ENCODE measurements at places on chromosomes 5 and 9. TPM values are rescaled to one million over a fixed set of nuclear protein-coding genes. Genes with fewer than 3 reads are reported as not detected.

GRCh38 chr5:172356047-172356446 is 72.5 kb upstream of the UBTD2 start:
- DNase-seq: no peak
- H3K27me3 ChIP-seq: no peaks in the 10 kb centered on the region
- no peak overlapping the region for H3K27ac ChIP-seq
- H3K4me1 ChIP-seq: no peaks in the 10 kb centered on the region
- no peaks in the 10 kb centered on the region for H3K36me3 ChIP-seq
- H3K4me3 ChIP-seq: no peak overlapping the region

- no peak overlapping the region for H3K4me3 ChIP-seq
- no peaks in the 10 kb centered on the region for H3K36me3 ChIP-seq
- no peaks in the 10 kb centered on the region for H3K27me3 ChIP-seq
Measured at GRCh38 chr9:108002371-108002956, 512.9 kb upstream of the KLF4 start.

DNA sequence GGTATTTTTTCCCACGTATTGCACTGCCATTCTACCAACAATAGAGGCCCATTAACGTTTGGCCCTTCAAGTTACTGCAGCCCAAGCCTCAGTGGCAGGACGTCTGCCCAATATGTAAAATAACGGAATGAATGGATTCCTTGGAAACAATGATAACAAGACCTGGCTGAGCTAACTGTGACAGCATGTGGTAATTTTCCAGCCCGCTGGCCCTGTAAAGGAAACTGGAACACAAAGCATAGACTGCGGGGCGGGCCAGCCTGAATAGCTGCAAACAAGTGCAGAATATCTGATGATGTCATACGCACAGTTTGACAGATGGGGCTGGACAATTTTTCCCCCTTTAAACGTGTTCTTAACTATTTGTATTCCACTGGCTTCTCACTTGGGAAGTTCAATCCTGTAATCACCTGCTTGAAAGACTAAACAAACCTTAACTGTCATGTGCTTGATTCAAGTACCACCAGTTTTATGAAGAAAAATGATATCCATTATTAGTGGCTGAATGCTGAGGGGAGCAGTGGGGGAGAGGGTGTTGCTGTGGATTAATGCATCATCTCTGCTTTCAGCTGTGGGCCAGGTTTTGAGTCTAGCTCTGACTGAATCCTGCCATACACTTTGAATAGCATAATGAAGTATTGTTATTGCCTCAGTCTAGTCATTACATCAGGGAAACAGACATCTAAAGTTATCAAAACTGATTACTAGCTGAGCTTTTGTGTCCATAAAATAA is 323.9 kb downstream of the TMEM161B start:
- no peaks in the 10 kb centered on the region for H3K27me3 ChIP-seq
- H3K36me3 ChIP-seq: no peaks in the 10 kb centered on the region
- no peak for DNase-seq
- H3K4me1 ChIP-seq: no peaks in the 10 kb centered on the region

Gene UGT3A2
- total RNA-seq: not detected

Gene POU4F3
- 0.10 TPM for total RNA-seq

All from activated CD4-positive, alpha-beta T cell treated with anti-CD3 and anti-CD28 coated beads, Interleukin-2, amount 10 ng/mL, durations not matched to agents 7 days and 5 days (primary cell).